Cerebellar cortex (tissue), 1 donor: ENCODE measurements at places on chromosomes 7 and 10.
A peak's percentile ranks its signal among the peaks of the same experiment; 100 is the strongest.

GRCh38 chr7:155391414-155391813 is 66.5 kb upstream of the EN2 start:
- no peak for DNase-seq

GRCh38 chr7:151752816-151753595 is 123.9 kb downstream of the PRKAG2 start:
- no peak for DNase-seq

GRCh38 chr10:14381475-14381874 is 50.8 kb upstream of the FRMD4A start:
- no peak for DNase-seq

- no peak for DNase-seq
Measured at GRCh38 chr10:130455791-130456190, 319.6 kb downstream of the GLRX3 start.

GRCh38 chr10:47369251-47369894 is 14.7 kb downstream of the ZNF488 start:
- no peak for DNase-seq

GRCh38 chr7:44967571-44968446 is 11.0 kb downstream of the MYO1G start:
- DNase-seq = peak; percentile 31

DNA sequence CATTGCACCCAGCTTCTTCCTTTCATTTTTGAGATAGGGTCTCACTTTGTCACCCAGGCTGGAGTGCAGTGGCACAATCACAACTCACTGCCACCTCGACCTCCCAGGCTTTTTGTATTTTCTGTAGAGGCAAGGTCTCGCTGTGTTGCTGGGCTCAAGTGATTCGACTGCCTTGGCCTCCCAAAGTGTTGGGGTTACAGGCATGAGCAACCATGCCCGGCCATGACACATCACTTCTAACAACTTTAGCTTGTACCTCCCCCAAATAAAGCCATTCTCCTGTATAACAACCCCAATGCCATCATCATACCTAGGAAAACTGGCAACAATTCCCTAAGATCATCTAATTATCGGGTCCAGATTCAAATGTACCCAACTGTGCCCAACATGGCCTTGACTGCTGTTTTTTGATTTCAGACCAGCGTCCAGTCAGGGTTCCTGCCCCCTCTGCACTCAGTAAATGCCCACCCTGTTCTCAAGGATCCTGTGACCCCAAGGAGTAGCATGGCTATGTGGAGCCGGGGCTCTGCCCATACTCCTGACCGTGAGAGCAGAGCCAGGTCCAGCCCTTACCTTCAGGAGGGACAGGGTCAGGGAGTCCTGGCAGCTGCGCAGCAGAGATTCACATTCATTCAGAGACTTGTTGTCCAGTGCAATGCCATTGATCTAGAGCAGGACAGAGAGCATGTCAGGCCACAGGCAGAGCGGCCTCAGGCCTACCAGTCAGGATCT is 102.6 kb downstream of the DLG5 start:
- DNase-seq = no peak

GRCh38 chr10:99958302-99958701 is 51.4 kb downstream of the DNMBP start:
- no peak for DNase-seq
